Stimulated activated CD8-positive, alpha-beta memory T cell treated with anti-CD3 and anti-CD28 coated beads, Interleukin-7, amount 100 ng/mL, for 4 hours (primary cell): ENCODE measurements at places on chromosomes 12 and 14.

GRCh38 chr12:25423355-25424050 is 129.6 kb downstream of the LMNTD1 start:
- DNase-seq, result no peak

GRCh38 chr14:68734231-68734732 is 58.6 kb downstream of the ZFP36L1 start:
- DNase-seq, result peak; percentile 63

DNA sequence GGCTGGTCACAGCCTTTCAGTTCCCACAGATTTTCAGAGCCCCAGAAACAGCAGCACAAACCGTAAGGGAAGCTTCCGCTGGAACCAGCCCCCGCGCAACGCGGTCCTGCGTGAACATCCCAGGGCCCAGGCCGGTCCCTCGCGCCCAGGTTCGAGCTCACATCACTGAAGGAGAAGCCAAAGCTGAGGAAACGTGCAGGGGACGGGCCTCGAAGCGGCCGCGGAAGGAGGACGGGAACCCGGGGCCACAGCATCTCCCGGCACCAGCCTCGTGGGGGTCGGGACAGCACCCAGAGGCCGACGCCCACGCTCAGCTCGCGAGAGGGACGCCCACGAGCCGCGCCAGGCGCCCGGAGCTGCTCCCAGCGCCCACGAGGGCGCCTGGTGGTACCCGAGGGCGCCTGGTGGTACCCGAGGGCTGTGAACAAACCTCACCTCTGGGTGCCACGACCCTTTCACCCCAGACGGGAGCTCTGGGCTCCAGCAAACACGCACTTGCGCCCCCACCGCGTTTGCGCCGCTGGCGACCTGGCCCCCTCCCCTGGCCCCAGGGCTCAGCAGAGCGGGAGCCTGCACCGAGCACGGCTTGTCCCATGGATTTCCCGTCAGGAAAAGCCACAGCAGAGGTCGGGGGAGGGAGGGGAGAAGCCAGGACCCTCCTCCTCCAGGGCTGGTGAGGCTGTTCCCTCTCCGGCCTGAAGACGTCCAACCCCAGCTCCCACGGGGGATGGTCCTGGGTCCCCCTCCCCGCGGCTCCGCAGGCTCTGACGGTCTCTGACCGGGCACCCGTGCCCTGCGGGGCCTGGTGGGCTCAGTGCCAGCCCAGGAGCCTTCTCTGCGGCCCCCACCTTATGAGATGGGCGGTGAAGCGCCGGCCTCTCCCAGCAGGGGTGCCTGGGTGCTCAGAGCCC is 6.9 kb downstream of the LRCOL1 start:
- DNase-seq, result no peak

GRCh38 chr12:27782481-27782880 is 2.4 kb upstream of the MANSC4 start:
- no peak for DNase-seq

- DNase-seq, result no peak
Observed at GRCh38 chr14:54590481-54590880, 23.6 kb downstream of the SAMD4A start.

DNA sequence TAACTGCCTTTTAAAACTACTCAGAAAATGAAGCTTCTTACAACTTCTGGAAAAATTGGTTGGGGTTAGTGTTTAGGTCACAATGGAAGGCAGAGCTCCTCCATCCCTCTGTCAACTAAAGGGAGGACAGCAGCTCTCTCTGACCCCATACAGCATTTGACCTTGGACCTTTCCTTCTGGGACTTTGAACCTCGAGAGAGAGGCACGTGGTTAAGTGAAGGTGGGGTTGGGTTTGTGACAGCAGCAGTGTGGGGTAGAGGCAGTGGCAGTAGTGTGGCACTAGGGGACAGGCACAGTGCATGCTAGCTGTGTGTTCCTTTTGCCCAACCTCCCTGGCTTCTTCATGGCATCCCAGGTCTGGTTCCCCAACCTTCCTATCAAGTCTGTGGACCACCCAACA is 9.4 kb upstream of the C12orf75 start:
- no peak for DNase-seq

DNA sequence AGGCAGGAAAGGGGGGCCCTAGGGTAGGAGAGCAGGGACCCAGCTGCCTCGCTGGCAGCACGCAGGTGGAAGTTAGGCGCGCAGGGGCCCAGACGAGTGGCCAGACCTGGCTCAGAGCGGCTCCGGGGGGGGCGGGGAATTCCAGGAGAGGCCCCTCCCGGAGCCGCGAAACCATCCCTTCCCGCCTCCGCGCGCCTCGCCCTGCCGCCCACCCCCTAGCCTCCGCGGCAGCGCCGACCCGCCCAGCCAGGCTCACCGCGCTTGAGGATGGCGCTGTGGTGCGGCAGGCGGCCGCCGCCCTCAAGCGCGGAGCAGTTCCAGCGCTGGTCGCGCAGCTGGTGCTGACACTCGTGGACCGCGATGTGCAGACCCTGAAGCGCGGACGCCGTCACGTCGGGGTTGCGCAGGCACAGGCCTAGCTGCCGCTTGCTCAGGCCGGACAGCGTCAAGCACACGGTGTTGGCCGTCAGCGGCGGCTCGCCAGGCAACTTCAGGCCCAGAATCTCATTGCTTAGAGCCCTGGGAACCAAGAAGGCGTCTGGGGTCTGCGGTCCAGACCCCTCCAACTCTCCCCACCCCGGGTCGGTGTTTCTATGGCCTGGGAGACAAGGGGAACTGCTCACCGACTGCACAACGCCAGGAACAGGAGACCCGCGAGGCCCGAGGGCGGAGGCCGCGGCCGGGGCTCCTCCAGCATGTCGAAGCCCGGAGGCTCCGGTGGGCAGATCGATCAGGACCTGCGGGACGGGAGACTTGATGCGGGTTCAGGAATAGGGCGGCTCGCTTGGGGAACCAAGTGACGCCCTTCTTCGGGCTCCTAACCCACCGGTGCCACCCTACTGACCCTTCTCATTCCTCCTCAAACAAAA is 1.5 kb downstream of the WNT10B start:
- no peak for DNase-seq

GRCh38 chr14:68702135-68702534 is 90.7 kb downstream of the ZFP36L1 start:
- DNase-seq, result no peak

DNA sequence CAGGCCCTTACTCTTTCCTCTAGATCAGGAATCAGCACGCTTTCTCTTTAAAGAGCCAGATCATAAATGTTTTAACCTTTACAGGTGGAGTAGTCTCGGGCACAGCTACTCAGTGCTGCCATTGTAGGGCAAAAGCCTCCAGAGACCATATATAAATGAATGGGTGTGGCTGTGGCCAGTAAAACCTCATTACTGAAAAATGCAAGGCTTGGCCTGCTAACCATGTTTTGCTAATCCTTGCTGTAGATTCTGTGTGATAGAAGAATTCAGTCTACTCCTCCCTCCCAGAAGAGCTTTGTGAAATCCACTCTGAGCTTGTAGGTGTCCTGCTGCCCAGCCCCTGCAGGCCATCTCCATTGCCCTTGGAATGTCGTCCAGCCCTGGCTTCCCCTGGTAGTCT is 58.1 kb downstream of the HSP90AA1 start:
- no peak for DNase-seq

- no peak for DNase-seq
Observed at GRCh38 chr12:112450725-112451124, 32.0 kb downstream of the PTPN11 start.
